H4 (cell line): ENCODE measurements at places on chromosomes 1 and 21. TPM values are rescaled to one million over a fixed set of nuclear protein-coding genes. Genes with fewer than 3 reads are reported as not detected.

GRCh38 chr1:212606395-212607205, 2.0 kb upstream of the ATF3 start:
- DNase-seq: no peak

GRCh38 chr1:19326748-19327065, 14.6 kb downstream of the SLC66A1 start:
- DNase-seq: no peak

GRCh38 chr1:180579961-180580611, 21.3 kb downstream of the OVAAL start:
- DNase-seq: no peak

DNA sequence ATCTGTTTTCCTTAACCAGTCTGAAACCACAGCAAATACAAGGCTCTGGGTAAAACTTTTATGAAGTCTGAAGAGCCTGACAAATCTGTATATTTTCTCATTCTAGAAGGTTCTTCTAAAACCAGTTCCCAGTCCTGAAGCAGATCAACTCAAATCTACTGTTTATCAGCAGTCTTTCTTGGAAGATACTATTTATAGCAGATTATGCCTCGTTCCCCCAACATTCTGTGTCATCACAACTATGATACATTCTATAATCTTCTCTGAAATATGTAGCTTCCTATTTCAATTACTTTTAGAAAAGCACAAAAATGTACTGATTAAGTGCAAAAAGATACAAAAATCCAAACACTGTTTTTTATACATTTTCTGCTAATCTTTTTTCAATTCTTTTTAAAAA, 67.5 kb downstream of the NIBAN1 start:
- DNase-seq: no peak

DNA sequence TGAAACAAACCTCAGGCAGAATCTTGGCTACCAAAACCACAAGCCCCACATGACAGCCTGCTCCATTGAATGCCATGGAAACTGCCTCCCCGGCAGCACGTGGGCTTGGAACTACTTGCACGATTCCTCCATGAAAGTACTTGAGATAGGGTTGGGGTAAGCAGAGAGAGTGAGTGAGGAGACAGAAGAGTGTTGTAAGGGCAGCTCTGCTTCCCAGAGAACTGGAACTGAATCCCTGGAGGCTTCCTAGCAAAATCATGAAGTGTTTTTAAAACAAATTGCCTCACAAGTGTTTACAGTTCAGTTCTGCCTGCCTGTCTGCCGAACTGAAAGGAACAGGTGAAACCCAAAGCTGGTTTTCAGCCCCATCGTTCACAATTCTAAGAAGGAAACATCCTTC, 35.3 kb upstream of the DNASE2B start:
- no peak for DNase-seq

DNA sequence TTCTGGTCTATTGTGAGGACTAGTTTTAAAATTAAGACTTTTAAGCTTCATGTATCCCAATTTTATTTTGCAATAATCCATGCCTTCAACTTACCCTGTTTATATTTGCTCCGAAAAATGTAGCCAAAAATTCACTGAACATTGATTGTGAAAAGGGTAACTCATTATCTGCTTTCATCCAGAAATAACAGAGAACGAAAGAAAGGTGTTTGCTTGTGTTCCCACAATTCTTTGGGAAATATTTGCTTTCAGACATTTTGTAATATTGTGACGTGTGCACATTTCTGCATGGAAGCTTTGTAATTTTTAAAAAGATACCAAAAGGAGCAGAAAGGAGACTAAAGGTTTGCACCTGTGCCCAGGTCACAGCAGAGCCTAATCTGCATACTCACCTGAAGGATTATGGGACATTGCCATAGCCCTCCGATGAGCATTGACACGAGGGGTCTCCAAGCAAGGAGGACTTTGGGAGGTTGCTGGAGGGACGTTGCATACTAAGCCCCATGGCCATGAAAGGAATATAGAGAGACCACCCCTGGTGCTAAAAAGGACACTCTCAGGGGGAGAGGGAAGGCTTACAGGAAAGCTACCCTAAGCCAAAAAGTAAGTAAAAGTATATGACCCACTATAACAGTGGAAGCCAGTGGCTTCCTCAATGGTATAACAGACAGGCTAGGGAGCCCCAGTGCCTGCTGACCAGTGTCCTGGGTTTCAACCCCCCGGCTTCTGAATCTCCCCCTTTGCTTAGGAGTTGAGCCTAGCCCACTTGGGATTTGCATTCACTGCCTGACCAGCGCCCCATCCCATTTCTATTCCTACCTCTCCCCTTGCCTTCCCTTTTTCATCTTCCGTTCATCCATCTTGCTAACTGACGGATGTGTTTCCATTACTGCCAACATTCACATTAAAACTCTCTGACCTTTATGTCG, 148.6 kb upstream of the ZC3H12A start:
- DNase-seq: no peak

DNA sequence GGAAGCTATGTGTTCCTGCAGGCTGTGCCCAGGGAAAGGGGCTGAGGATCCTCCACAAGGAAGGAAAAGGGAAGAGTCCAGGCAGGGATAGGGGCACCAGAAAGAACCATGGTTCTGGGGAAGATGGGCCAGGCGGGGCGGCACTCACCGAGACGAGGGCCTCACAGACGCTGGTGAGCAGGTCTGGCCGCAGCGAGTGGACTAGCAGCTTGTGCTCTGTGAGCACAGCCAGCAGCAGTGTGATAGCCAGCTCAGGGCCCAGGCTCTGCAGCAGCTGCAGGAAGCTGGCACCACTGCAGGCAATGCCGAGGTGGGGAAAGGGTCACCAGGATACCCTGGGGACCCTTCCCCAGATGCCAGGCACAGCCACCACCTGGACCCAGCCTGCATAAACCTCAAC, 5.8 kb downstream of the DENND4B start:
- no peak for DNase-seq

- no peak for DNase-seq
Measured at GRCh38 chr1:21518774-21519455, 9.7 kb downstream of the ALPL start.

DNA sequence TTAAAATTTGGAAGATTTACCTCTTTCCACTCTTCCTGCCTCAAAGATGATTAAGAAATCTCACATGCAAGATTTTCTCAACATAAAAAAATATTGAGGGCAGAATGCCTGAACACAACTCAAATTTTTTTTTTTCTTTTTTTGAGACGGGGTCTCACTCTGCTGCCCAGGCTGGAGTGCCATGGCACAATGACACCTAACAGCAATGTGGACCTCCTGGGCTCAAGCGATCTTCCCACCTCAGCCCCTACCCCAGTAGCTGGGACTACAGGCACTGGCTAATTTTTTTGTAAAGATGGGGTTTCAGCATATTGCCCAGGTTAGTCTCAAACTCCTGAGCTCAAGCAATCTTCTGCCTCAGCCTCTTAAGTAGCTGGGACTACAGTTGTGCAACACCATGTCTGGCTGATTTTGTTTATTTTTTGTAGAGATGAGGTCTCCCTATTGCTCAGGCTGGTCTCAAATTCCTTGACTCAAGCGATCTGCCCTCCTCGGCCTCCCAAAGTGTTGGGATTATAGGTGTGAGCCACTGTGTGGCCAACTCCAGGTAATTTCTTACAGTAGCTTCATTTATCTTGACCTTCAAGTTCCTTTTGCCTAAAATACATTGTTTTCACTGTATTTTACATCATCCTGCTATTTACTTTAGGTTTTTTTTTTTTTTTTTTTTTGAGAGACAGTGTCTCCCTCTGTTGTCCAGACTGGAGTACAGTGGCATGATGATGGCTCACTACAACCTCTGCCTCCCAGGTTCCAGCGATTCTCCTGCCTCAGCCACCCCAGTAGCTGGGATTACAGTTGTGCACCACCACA, 10.4 kb downstream of the NUCKS1 start:
- DNase-seq: peak; percentile 75

DNA sequence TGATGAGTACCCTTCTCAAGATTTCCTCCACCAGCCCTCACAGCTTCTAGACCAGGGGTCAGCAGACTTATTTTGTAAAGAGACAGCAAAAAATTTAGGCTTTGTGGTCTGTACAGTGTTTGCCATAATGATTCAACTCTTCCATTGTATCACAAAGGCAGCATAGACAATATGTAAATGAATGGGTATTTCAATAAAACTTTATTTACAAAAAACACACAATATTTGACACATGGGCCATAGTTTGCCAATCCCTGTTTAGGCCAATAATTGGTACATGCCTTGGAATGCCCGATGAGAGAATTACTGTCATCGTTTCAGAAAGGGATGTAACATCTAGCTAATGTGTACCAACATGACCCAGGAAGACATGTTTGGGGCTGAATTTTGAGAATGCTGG, 178.9 kb upstream of the GALNT2 start:
- no peak for DNase-seq

DNA sequence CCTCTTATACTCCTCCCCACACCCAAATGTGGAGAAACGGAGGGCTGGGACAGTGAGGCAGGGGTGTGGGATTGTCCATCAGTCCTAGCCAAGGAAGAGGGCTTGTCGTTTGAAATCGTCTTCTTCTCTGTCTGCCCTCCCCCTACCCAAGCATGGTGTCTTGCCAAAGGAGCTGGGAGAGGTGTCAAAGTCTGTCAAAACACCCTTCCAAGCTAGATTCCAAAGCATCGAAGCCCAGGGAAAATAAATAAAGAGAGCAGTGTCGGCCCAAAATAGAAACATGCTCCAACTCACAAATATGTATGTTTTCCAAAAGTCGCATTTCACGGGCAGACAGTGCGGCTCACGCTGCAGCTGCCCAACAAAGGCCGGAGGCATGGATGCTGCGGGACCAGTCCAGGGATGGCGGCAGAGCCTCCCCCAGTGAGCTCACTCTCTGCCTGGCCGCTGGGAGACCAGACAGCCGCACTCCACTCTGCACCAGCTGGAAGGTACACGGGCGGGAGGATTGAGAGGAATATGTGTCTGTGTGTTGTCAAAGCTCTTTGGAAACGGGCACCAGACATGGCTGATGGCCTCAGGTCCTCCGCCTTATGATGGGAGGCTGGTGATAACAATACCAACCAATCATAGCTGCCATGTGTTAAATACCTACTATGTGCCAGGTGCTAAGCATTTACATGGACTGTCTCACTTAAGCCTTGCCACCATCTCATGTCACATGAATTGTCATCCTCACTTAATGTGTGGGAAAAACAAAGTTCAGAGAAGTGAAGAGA, 3.9 kb downstream of the DISP3 start:
- no peak for DNase-seq

DNA sequence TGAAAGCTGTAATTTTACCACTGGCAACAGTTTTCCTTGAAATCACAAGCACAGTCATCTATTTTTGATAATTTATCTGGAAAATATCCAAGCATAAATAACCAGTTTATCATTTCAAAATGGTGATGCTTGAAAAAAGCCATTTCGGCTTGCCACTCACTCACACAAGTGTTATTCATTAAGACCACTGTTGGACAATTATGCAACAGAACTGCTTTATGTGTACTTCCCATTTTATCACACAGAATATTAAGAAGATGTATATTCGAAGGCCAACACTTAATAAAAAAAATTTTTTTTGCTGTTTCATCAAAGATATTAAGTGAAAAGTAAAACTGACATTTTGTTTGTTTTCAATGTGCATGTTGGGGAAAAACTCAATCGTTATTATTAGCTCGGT, 62.3 kb downstream of the EIF4G3 start:
- DNase-seq: no peak

GRCh38 chr1:89552471-89553081, 27.9 kb downstream of the LRRC8B start:
- no peak for DNase-seq

GRCh38 chr1:78055565-78056132, 9.9 kb downstream of the GIPC2 start:
- no peak for DNase-seq

DNA sequence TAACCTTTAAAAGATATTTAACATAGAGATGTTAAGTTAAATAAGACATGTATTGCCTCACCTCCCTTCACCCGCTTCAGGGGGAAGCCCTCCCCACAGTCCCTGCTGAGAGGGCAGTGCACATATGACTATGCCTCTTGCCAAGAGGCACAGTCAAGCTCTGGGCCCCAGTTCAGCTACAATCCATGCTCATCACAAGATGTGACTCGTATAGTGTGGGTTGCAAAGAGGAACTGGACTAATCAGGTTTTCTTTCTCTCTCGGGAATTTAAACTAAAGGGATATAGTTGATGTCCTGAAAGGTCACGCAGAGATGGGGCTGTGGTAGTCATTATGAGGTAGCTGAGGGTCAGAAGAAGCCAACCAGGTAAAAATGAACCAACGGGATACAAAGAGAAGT, 35.6 kb downstream of the LYST start:
- DNase-seq: no peak

DNA sequence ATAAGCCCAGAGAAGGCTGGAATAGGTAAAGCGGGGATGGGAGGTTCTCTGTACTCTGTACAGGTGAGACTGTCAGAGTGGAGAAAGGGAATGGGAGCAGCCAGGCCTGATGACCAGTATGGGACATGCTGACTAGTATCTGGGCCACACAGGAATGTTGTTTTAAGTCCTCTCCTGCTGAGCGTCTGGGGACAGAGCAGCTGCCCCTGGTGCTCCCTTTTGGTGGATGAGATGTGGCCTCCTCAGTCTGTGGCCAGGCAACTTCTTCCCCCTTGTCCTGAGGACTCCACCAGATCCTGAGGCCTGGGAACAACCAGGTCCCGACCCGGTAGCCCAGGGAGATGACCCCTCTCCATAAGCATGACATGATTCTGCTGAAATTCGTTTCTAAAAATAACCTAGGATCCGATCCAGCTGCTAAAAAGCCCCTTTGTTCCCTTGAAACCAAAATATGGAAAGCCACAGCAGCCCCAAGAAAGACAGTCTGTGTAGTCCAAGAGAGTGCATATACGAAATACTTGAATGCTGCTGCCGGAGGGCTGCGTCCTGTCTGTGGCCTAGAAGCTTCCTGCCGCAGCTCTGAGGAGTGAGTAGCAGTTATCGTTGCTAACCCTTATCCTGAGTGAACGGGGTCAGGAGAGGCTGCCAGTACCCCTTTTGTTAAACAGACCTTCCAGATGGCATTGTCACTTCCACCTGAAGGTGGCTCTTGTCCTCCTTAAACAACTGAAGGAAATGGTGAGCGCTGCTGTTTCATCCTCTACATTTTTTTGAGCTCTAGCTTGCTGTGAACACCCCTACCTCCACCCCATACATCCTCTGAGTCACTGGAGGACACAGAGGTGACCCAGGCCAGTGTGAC, 47.1 kb downstream of the ATP2B4 start:
- peak; percentile 95 for DNase-seq

- no peak for DNase-seq
Measured at GRCh38 chr1:158150523-158150922, 30.2 kb upstream of the CD1D start.

DNA sequence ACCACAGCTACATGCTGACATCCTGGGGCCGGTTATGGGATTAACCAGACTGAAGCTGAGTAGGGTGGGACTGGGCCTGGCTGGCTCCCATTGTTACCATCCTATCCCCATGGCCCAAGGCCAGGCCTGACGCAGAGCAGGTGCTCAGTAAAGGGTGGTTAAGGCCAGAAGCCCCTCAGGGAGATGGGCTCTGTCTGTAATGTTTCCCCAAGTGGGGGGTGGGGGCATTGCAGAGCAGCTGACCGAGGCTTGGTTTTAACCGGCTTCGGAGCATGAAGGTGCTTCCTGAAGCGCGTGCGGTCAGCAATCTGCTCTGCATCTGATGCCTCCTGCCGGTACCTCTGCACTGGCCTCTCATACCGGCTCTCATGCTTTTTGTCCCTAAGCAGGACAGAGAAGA, 83.4 kb upstream of the ACTL8 start:
- no peak for DNase-seq

The KCNE2 gene
- total RNA-seq: not detected in 2 replicates

The MCM3AP gene
- total RNA-seq: 41.7 and 48.9 TPM in 2 replicates

The KIAA0040 gene
- 2.3 and 5.8 TPM in 2 replicates for total RNA-seq

The FCGR3A gene
- not detected in 2 replicates for total RNA-seq

The SH3GLB1 gene
- total RNA-seq: 7.4 and 13.5 TPM in 2 replicates

The GBP5 gene
- total RNA-seq: 0.25 TPM in 1 of 2 replicates, not detected in the other

The MSH4 gene
- not detected in 2 replicates for total RNA-seq
